Pancreas (tissue), 10 donors: ENCODE measurements at places on chromosomes 1 and 21. TPM values are rescaled to one million over a fixed set of nuclear protein-coding genes. Genes with fewer than 3 reads are reported as not detected.

DNA sequence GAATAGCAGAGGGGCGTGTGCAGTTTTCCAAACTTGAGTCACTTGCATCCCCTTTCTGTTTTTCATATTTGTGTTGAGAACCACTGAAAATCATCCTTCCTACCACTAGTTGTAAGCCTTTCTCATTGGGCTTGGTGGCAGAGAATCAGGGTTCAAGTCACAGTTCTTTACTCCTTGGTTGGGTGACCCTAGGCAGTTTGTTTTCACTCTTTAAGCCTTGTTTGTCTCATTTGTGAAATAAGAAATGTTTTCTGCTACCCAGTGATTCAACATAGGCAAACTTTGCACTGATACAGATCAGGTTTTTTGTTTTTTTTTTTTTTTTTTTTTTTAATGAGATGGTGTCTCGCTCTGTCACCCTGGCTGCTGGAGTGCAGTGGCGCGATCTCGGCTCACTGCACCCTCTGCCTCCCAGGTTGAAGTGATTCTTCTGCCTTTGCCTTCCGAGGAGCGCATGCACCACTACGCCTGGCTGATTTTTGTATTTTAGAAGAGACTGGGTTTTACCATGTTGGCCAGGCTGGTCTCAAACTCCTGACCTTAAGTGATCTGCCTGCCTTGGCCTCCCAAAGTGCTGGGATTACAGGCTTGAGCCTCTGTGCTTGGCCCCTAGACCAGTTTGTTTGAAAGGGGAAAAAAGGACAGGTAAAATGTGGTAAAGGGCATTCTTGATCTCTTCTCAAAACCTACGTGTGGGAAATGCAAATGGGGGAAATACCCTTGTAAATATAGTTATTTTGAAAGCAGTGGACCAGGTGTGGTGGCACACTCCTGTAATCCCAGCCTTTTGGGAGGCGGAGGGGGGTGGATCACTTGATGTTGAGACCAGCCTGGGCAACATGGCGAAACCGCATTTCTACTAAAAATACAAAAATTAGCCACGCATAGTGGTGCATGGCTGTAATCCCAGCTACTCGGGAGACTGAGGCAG, 3.2 kb downstream of the CLIC4 start:
- DNase-seq, result no peak

DNA sequence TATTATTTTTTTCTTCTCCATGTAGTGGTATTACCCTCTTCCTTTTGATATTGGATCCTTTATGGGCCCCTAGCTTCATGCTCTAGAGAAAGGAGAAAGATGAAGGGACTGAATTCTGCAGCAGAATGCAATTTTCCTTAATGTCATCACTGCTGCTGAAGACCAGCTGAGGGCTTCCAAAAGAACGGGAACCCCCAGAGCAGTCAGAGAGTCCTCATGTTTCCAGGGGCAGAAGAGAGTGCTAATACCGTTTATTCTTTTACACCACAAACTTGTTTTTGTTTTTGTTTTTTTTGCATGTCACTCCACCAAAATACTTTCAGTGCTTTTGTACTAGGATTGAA, 21.1 kb upstream of the TBX15 start:
- no peak for DNase-seq

GRCh38 chr1:241077386-241078147, 279.4 kb downstream of the RGS7 start:
- DNase-seq, result no peak

DNA sequence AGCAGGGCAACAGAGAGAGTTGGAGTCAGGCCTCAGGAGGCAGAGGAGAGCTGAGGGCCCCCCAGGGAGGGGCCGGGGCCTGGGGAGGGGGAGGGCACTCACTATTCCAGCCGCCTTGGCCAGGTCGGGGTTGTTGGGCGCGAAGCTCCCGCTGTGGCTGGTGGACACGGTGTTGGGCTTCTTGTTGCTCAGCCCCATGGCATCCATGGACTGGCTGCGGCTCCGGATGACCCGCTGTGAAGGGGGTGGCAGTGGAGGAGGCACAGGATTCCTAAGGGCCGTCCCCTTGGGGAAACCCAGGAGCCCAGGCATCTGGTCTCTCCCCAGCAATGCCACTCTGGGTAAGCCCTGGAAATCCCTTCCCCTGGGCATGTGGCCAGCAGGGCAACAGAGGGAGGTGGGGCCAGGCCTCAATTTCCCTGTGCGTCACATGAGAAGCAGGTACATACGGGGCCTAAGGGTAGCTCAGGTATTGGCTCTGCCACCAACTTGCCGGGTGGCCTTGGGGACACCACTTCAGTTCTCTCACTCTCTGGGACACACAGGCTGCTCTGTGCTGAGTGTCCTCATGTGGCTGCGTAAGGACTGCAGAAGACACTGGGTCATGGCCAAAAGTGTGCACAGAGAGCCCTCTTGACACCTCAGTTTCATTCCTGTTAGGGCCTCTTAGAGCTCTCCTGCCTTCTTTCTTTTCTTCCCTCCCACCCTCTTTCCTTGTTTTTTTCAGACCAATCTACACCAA, 63.0 kb downstream of the RAP1GAP start:
- DNase-seq, result no peak

- DNase-seq, result no peak
Observed at GRCh38 chr21:34974162-34974981, 74.7 kb downstream of the RUNX1 start.

- no peak for DNase-seq
Observed at GRCh38 chr1:63877816-63878215, 104.0 kb downstream of the ROR1 start.

DNA sequence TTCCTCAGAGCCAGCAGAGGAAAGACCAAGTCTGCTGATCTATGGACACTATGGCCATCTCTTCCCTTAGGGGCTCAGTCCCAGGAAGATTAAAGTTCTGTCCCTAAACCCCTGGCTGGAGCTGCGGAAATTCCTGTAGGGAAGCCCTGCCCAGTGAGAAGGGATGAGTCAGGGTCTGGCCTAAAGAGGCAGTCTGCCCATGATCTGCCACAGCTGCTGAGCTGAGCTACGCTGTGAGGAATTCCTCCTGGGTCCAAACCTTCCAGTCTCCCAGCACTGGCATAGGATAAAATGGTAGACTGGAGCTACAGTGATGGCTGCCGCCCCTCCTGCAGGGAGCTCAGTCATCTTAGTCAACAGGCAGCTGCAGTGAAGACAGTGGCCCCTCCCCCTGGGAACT, 213.7 kb downstream of the BRINP2 start:
- no peak for DNase-seq

- DNase-seq, result no peak
Observed at GRCh38 chr21:45088729-45089128, 14.3 kb downstream of the ADARB1 start.

DNA sequence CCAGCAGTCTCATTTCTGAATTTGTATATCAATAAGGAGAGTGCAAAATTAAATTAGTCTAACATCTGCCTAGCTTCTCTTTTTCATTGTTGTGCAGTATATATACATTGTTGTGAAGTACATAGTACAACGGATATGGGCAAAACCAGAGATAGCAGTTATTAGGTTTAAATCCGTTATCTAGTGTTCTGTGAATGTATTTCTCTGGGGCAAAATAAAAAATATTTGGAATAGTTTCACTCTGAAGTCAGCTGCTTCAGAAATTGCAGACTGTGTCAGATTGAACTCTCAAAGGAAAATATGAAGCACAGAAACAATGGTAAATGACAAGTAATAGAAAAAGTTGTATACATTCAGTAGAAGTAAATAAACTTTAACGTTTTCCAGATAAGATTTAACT, 836.5 kb upstream of the CXADR start:
- no peak for DNase-seq

DNA sequence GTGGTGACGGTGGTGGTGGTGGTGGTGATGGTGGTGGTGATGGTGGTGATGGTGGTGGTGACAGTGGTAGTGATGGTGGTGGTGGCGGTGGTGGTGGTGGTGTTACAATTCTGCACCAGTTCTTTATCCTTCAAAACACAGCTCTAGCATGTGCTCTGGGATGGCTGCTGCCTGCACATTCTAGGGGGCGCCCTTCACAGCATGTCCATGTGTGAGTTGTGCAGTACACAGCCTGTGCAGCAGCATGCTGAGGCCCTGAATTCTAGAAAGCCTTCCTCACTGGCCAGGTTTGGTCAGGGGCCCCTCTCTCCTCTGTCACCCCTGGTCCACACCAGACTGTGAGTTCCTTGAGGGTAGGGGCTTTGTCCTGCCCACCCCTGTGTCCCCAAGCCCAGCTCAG, 67.7 kb downstream of the MATN1 start:
- no peak for DNase-seq

DNA sequence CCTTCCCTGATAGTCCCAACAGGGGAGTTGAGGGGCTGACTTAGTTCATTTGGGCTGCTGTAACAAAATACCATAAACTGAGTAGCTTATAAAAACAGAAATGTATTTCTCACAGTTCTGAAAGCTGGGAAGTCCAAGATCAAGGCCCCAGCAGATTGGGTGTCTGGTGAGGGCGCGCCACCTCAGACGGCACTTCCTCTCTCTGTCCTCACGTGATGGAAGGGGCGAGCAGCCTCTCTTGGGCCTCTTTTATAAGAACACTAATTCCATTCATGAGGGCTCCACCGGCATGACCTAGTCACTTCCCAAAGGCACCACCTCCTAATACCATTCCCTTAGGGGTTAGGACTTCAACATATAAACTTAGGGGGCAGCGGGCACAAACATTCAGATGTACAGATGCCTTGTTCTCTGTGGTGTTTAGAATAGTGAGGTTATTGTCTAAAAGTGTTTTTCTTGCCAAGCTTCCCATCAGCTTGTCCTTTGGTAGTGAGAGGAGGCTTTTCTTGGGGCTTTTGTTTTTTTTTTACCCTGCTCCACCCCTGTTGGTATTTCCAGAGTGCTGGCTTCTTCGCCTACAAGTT, 20.3 kb downstream of the NIPAL3 start:
- no peak for DNase-seq

GRCh38 chr1:59083946-59084865, 212.7 kb upstream of the FGGY start:
- DNase-seq, result no peak

GRCh38 chr1:1683104-1683905, 9.3 kb downstream of the SLC35E2B start:
- DNase-seq, result no peak

- DNase-seq, result no peak
Observed at GRCh38 chr21:35135481-35135880, 86.4 kb upstream of the RUNX1 start.

DNA sequence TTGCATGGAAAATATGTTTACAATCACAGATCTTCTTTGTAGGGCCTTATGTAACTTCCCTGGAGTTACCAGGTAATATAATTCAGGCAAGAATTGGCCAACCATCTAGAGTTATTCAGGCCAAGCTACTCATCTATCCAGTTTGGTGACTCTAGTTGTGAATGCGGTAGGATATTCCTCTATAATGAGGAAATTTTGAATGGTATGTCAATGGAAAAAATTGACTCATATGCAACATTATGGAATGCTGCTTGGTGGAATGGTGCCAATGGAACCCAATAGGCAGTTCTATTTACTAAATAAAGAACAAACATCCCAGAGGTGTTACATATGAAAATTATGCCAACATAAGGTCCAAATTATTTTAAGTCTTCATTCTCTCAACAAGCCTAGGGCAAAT, 5.6 kb upstream of the TNFSF18 start:
- DNase-seq, result no peak

DNA sequence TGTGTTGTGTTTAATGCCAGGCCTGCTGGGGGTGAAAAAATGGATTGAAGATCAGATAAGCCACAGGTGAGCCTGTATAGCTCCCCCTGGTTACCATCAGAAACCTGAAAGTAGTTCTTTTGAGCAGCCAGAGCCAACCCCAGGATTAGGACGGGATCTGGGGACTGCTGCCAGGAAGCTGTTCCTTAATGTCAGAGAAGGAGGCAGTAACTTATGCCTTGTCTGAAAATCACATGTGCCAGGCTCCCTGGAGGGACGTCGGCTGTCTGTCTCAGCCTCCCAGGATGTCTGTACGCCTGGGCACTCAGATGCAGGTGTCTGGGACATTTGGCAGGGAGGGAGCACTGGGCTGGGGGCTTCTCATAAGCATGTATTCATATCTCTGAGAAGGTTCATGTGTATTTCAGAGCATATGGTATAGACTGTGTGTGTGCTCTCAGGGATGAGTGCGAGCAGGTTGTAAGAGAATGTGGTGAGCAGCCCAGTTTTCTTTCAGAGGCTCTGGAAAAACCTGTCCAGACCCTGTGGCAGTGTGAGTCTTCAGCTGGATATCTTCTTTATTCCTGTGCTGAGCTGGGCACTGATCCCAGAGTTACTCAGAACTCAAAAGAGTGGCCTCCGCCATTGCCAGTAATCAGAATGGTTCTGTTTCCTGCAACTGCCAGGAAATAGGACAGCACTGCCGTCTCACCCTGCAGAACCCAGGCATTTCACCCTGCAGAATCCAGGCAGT, 2.8 kb downstream of the FAM43B start:
- DNase-seq, result no peak

DNA sequence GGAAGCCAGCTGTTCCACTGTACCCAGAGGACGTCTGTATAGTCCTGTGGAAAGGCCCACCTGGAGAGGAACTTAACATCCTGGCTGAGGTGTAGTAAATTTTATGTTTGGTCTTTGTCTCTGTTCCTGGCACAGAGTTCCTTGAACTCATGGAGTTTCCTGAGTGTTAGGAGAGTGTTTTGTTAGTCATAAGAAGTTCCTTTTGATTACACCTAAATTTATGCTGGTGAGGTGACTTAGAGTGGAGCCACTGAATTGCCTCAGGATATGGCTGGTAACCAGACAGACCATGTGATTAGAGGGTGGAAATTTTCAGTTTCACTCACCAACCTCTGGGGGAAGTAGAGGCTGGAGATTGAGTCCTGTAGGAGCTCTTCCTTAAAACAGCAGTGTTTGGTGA, 57.9 kb downstream of the RASAL2 start:
- DNase-seq, result no peak

- no peak for DNase-seq
Observed at GRCh38 chr1:181452746-181453145, 30.6 kb upstream of the CACNA1E start.

DNA sequence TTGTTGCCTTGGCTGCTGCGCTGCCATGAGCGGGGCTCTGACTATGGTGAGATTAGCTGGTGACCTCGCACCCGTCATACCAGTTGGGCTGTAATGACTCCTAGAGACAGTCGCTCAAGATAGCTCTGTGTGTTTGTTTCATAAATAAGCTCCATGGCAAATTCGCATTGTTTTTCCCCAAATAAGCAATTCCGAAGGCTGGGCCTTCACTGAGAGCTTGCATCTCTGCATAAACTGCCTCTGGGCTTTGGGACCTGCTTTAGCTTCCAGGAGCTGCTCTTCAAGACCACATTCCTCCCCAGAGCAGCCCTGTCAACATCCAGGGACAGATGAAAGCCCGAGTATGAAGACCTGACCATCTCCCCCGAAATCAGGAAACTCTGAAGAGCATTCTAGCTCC, 40.7 kb upstream of the SCCPDH start:
- no peak for DNase-seq

Gene ZSCAN20
- 1.8 TPM for total RNA-seq

Gene ZMYND12
- 1.3 TPM for total RNA-seq

Gene INSRR
- 0.05 TPM for total RNA-seq
